ENCODE measurements at places on chromosomes 4 and X.
A peak's percentile ranks its signal among the peaks of the same experiment; 100 is the strongest.

DNA sequence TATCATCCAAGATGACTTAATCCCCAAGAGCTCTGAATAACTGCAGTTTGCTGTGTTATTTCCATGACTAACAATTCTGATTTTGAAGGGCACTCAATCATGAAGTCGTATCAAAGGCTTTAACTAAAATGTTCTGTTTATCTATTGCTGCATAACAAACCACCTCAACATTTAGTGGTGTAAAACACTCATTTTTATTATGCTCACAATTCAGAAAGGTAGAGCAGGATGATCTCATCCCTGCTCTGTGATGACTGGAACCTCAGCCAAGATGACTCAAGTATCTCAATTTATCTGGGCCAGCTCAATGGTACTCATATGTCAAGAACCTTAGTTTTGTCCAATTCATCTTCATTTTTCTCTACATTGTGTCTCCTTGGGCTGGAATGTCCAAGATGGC, 451.1 kb downstream of the PPARGC1A start:
- DNase-seq: no peak

- no peak for DNase-seq
Observed at GRCh38 chr4:39036172-39036571, 4.0 kb upstream of the TMEM156 start.

DNA sequence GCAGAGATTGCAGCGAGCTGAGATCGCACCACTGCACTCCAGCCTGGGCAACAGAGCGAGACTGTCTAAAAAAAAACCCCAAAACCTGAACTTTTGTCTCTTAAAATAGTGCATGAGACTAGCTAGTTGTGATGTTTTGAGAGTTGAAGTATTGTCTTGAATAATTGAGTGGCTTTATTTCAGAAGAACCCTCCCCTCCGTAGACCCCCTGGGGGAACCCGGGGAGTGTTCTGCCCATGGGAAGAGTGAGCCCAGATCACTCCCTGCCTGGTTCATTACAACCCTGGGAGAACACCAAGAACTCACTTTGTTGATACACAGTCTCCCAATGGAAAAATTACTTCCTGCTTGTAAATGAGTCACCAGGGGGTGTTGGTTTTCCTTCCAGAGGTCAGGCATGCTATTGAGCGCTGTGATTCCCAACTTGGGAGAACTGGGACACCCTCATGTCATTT, 65.3 kb upstream of the SHISA3 start:
- DNase-seq: no peak

DNA sequence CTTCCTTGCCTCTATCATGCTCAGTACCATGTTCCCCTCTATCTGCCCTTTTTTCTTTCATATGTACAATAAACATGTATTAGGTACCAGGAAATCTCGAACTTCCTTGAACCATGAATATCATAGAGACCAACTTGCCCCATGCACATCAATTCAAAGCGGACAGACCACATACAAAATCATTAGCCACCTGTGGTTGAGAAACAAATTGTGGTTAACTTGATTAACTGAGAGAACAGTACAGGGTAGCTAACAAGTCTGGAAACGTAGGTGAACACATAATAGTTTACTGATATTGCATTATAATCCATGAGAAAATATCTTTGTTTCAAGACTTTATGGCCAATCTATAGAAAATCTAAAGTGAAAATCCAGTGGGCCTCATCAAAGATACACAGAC, 8.2 kb downstream of the CASP3 start:
- DNase-seq: no peak

DNA sequence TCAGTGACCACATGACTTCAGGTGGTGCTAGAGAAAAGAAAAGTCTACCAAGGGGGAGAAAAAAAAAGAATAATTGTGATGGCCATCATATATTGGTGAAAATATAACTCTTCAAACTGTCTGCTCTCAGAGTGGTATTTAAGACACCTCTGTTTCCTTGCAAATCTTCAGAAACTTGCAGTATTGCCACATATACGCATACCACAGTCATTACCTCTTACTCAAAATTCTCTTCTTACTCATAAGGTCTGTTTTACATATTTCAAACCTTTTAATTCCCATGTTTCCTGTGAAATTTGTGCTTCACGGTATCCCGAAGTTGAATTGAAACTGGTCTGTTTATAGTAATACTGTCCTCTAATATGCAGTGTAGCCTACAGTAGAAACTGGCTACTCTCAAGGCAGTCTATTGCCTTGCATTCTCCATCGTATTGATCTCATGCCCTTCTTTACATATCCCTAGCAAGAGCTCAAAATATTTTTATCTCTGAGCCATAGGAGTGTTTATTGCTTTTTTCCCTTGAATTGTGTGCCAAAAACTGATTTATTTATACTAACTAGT, 34.7 kb upstream of the LHFPL1 start:
- no peak for DNase-seq

DNA sequence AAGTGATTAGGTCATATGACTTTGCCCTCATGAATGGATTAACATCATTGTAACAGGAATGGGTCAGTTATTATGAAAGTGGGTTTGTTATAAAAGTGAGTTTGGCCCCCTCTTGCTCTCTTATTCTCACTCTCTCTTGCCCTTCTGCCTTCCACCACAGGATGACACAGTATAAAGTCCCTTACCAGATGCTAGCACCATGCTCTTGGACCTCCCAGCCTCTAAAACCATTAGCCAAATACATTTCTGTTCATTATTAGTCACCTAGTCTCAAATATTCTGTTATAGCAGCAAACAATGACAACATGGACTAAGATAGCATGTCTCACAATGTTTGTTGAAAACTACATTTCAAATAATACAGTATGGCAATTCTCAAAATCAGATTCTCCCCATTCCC, 59.7 kb downstream of the RWDD4 start:
- no peak for DNase-seq

- DNase-seq: no peak
Observed at GRCh38 chr4:7223541-7223940, 31.2 kb downstream of the SORCS2 start.

- DNase-seq: no peak
Observed at GRCh38 chr4:85369703-85370380, 105.1 kb upstream of the ARHGAP24 start.

DNA sequence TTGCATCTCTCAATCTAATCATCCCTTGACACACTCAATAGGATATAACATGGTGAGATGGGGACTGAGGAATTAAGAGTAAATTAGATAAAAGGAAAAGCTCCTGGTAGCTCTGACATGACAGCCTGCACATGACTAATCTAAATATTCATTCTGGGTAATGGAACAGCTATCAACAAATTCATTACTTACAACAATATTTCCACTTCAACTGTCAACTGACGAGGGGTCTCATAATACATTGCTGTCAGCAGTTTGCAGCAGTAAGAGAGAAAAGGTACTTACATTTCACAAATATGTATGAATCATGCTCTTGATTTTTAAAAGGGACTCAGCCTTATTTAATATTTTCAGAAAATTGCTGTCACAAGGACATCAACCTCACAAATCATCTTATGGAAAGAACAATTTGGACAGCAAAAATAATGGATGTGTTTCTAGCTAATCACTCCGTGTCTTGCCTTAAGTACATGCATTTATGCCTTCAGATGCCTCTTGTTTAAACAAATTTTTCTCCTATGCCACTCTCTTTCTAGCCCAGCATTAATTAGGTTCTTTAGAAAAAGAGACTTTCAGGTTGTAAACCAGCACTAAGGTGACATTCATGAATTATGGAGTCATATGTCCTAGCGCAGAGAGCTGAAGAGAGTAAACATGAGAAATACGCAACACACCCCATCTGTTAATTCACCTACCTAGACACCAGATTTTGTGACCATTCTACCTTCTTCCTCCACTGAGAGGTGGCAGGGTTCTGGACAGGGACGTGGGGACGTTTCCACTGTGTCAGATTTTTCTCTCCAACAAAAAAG, 99.6 kb upstream of the TMEM150C start:
- DNase-seq: no peak

DNA sequence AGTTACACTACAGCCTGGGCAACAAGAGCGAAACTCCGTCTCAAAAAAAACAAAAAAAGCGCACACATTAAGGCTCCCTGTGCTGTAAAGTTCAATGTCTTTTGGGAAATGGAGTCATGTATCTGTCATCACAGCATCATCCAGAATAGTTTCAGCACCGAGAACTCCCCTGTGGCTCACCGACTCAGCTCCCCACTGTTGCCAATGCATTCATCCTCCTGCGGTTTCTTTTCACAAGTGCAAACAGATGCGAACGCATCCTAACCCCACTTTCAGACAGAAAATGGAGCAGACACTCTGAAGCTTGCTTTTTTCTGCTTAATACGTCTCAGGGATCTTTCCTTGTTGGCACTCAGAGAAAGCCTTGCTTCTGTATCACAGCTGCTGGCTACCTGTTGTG, 13.8 kb upstream of the SH3TC1 start:
- peak; percentile 83 for DNase-seq

GRCh38 chr4:146472404-146472803, 49.3 kb downstream of the SLC10A7 start:
- DNase-seq: no peak

DNA sequence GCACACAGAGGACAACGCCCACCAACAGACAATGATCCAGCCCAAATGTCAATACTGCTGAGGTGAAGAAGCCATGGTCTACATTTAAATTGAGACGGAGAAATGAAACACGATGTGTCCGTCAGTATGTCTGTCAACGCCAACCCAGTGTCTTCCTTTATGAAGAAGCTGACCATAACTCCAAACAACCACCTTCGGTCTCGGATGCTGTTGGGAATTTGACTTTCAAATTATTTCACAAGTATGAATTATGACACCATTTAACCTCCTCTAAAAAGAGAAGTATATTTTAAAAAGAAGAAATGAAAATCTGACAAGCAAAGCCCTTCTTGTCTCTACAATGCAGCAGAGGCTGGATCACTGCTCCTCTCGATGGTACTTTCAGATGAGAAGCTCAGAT, 123.7 kb upstream of the MAP3K15 start:
- no peak for DNase-seq

DNA sequence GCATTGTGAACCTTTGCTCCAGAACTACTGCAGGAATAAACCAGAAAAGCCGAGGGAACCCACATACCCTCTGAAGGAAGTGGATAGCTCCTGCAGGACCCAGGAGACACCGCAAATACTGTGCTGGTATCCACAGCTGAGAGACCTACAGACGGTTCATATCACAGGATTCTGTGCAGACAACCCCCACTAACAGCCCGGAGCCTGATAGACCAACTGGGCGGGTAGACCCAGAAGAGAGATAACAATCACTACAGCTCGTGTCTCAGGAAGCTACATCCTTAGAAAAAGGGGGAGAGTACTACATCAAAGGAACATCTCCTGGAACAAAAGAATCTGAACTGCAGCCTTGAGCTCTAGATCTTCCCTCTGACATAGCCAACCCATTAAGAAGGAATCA, 150.8 kb downstream of the FRAS1 start:
- DNase-seq: no peak

DNA sequence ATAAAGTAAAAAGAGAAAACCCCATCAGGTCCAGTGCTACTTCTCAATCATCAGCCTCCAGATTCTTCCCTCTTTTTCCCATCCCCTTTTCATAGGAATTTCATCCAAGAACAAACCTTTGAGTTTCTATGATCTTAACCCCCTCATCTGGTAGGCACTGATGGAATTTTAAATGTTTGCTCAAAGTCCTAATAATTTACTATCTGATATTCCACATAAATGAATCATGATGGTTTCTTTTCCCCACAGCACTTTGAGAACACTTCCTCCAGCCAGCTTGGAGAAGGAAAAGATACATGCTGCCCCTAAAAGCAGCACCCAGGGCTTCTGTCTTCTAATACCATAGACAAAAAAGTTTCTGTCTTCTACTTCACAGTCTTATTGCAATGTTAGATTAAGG, 19.4 kb upstream of the KLHL8 start:
- DNase-seq: no peak

GRCh38 chrX:95382799-95383198, 1301.8 kb upstream of the DIAPH2 start:
- no peak for DNase-seq

DNA sequence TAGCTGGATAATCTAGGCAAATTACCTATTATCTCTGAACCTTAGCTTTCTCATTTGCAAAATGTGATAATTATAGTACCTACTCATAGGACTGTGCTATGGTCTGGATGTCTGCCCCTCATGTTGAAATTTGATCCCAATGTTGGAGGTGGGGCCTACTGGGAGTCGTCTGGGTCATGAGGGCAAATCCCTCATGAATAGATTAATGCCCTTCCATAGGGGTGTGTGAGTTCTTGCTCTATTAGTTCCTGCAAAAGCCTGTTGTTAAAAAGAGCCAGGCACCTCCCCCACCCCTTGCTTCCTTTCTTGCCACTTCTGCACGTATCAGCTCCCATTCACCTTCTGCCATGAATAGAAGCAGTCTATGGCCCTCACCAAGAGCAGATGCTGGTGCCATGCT, 73.9 kb downstream of the SERTM2 start:
- DNase-seq: no peak

GRCh38 chr4:153039542-153040185, 103.5 kb downstream of the FHDC1 start:
- DNase-seq: no peak

DNA sequence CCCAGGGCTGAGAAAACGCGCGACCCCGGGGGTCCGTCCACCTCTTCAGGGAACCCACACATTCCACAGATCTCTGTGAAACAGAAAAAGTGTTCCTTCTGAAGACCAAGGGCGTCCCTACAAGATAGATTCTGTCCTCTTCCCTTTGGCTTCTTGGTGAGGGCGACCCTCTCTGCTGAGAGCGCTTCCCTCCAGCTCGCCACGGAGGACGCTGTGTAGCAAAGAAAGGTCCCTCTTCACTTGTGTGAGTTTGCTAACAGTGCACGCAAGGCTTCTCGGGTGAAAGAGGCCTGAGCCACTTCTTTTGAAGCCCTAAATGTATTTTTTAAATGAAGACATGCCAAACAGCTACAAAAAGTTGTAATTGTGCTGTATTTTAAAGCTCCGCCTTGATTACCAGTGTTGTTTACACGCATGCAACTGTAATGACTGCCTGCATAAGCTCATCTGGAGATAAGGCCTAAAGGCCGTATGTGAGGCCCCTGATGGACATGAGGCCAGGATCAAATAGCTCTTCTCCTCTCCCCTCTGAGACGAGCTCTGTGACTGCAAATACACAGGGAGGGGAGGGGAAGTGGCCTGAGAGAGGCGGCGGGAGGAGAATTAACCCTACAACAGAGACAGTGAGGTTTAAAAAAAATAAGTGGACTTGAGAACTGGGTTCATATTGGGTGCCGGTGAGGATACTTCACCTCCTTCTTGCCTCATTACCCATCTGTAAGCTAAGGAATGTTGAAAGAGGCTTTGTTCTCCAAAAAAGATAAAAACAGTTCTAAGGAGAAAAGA, 95.5 kb downstream of the SOWAHB start:
- DNase-seq: no peak

GRCh38 chr4:25131926-25132325, 28.3 kb downstream of the SEPSECS start:
- DNase-seq: no peak

- DNase-seq: no peak
Observed at GRCh38 chr4:187183826-187184225, 460.2 kb upstream of the FAT1 start.
